Activated naive CD4-positive, alpha-beta T cell (primary cell): ENCODE measurements at places on chromosomes 12 and 14.

- DNase-seq = no peak
Observed at GRCh38 chr14:69662636-69663299, 51.4 kb downstream of the SUSD6 start.

- DNase-seq = no peak
Observed at GRCh38 chr12:112936264-112936663, 2.0 kb upstream of the OAS3 start.

- no peak for DNase-seq
Observed at GRCh38 chr12:100675432-100675831, 101.9 kb downstream of the GAS2L3 start.

DNA sequence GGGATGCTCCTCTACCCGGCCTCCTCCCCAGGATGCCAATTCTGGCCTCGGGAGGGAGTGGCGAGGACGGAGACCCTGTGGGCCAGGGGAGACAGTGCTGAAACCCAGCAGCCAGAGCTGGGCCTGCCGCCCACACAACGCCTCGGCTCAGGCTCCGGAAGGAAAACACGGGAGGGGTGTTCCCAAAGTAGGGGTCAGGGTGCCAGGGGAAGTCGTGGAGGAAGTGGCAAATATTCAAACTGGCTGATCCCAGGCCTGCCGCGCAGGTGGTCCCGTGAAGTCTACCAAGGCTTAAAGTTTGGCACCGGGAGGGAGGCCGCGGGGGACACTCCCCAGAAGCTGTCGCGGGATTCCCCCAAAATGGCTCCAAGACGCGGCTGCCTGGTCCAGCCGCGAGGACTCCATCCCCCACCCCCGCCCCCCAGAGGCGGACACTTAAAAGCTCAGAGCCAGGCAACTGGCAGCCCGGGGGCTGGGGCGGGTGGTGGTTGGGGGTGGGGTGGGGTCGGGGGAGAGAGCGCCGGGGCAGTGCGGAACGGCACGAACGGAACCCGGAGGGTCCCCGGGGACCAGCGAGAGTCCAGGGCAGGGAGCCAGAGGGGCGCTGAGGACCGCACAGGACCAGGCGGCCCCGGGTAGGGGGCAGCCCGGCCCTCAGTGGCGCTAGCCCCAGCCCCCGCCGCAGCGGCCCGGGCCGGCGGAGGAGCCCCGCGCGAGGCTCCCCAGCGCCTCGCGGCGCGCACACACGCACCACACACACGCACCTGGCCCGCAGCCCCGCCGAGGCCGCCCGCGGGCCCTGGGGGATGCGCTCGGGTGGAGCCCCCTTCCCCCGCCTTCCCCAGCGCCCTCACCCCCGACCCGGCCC is 20.0 kb downstream of the BEGAIN start:
- DNase-seq = no peak

DNA sequence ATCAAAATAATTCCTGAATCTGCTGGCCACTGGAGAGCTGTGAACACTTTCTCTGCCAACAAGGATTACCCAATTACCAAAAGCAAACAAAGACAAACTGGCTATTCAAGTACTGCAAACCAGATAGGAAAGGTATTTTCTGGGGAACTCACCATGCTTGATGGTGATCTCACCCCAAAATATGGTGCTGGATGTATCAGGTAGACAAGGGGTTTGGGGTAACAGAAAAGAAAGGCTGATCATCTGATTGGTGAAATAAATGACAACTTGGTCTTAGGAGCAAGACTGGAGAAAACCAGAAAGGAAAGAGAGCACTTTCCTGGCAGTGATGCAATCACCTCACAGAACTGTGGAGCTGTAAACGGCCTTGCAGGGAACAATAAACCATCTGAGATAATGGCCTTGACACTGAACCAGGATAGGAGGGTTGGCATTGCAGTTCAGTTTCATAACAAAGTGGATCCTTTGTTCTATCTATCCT is 31.0 kb upstream of the NPFF start:
- DNase-seq = no peak

DNA sequence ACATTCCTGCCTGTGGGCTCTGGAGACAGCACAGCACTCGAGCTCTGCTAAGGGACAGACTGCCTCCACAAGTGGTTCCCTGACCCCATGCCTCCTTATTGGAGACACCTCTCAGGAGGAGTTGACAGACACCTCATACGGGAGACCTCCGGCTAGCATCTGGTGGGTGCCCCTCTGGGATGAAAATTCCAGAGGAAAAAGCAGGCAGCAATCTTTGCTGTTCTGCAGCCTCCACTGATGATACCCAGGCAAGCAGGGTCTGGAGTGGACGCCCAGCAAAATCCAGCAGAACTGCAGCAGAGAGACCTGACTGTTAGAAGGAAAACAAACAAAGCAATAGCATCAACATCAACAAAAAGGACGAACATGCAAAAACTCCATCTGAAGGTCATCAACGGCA is 639.4 kb downstream of the SLC16A7 start:
- no peak for DNase-seq

DNA sequence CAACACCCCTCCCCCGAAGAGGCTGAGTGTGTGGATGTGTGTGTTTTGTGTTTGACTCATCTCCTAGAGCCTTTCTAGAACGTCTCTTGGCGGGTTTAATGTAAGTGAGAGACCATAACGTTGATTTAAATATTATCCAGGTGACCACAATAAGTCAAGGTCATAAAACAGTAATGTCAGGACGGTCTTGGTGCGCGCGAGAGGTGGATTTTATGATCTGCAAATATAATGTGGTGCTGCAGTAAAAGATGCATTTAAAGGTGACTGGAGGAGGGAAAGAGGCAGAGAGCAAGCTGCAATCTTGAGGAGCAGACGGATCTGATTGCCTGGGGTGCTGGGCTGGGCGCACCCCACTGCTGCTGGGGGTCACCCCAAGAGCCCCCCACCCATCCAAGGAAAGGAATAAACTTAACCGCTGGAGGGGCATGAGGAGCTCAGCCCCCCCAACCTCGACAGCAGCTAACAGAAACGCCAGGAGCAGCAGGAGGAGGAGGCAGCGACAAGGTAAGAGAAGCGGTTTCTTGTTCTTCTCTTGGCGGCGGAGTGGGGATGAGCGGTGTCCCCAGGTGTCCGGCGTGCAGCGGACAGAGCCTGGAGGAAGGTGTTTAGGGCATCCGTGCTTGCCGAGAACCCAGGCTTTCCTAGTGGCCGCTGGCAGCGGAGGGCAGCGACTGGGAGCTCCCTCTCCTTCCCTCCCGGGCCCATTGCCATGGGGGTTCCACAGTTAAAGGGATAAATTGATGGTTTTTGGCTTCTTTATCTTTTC is 5.5 kb downstream of the HOXC10 start:
- no peak for DNase-seq

GRCh38 chr12:112997506-112997905 is 19.2 kb downstream of the OAS2 start:
- no peak for DNase-seq
